Calu3 (cell line): ENCODE measurements at places on chromosomes 7 and 10.

- DNase-seq = no peak
These were observed 75.8 kb upstream of the EN2 start for GRCh38 chr7:155381852-155382801.

DNA sequence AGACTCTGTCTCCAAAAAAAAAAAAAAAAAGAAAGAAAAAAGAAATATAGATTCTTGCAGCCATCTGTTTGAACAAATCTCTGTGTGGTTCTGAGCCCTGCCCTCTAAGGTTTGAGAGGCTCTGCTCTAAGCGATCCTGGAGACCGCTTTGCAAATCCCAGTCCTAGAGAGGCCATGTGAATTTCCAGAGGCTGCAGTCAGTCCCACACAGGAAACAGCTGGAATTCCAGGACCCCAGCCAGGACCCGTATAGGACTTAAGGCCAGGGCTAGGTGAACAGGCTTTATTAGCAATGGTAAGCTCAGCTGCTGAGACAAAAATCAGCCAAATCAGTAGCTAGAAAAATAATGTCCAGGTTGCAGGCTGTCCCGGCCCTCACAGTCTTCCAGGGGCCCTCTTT, 154.8 kb downstream of the RPS24 start:
- no peak for DNase-seq

- no peak for DNase-seq
These were observed 184.1 kb downstream of the BICC1 start for GRCh38 chr10:58696736-58697135.

DNA sequence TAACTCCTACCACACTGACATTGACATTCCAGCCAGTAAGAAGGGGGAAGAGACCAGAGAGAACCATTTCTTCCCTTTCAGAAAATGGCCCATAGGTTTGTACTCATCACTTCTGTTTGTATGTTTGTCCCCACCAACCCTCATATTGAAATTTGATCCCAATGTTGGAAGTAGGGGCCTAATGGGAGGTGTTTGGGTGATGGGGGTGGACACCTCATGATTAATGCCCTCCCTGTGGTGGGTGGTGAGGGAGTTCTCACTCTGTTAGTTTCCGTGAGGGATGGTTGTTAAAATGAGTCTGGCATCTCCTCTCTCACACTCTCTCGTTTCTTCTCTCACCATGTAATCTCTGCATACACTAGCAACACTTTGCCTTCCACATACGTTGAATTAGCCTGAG, 21.4 kb downstream of the CADPS2 start:
- DNase-seq = no peak

- DNase-seq = no peak
These were observed 819 bp downstream of the TMED4 start for GRCh38 chr7:44580945-44581878.

DNA sequence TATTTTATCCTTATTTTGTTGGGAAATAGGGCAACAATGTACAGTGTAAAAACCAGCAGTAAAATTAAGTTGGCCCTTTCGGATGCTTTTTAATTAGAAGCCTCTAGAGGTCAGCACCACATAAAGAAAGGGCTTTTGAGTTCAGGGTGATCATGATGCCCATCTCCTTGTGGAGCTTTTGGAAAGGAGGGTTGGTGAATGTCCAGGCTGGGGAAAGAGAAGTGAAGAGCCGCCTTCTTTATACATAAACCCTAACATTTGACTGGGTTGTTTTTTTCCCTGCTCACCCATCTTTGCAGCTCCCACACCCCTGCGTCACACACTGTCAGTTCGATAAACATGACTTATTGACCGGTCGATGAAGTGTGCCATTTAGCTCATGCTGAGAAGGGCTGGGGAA, 29.8 kb downstream of the MTURN start:
- peak; percentile 56 for DNase-seq

DNA sequence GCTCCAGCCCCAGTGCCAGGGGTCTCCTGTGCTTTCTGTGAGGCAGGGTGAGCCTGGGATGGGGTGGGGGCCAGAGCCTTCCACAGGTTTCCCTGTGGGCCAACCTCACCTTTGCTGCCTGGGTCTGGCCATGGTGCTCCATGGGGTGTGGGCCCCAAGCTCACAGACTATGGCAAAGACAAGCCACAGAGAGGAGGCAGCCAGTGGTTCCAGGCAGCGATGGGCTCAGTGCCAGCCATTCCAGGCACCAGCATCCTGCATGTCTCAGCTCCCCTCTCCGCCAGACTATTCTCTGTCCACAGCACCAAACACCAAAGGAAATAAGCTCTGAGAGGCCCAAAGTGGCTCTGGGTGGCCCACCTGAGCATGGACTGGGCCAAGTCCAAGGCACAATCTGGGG, 133.5 kb downstream of the PTPN20 start:
- DNase-seq = no peak

GRCh38 chr7:44378744-44379143, 53.4 kb upstream of the CAMK2B start:
- DNase-seq = peak; percentile 45

DNA sequence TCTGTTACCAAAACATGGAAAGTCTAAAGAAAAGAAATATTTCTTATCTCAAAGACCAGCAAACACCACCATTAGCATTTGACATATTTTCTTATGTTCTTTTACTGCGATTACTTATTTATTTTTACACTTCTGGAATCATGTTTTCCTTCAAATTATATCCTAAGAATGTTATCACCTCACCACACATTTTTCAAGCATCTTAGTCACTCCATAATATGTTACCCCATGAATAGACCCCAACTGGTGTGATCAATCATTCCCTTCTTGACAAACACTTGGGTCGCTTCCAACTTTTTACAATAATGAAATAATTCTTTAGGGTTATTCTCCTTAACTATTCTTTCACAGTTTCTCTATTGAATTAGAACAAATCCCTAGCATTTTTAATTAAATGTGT, 67.4 kb downstream of the AMPH start:
- DNase-seq = no peak

DNA sequence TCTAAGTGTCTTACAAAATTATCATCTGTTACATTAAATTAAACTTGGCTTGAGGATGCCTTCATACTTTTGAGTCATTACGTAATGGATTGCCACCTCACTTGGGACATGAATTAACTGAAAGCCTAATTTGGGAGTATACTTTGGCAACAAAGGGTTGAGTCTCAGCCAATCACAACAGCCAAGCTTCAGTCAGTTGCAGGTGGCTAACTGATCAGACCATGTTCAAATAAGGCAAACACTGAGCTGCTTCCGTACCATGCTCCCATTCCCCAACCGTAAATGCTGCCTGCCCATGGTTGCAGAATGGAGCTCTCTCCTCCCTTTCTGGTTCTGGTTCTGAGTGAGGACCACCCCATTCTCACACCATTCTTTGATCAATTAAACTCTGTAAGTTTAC, 92.9 kb upstream of the STK17A start:
- no peak for DNase-seq

GRCh38 chr10:28284126-28284525, 18.7 kb downstream of the MPP7 start:
- DNase-seq = no peak

DNA sequence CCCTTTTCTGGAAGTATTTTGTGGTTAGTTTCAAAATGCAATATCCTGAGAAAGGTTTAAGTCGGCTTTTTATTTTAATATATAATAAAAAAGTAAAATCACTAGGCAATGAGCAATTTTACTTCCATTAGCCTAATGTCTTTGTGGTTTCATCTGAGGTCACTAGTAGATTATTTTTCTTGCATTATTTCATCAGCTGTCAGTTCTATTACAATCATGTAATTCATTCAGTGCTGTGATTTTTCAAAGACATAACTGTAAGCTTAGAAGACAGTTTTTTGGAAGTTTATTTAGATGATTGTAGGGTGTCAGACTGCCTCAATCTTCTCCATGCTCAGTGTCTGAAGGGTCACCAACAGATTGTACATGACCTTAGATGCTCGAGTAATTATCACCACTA, 568.0 kb upstream of the GALNT17 start:
- DNase-seq = no peak

DNA sequence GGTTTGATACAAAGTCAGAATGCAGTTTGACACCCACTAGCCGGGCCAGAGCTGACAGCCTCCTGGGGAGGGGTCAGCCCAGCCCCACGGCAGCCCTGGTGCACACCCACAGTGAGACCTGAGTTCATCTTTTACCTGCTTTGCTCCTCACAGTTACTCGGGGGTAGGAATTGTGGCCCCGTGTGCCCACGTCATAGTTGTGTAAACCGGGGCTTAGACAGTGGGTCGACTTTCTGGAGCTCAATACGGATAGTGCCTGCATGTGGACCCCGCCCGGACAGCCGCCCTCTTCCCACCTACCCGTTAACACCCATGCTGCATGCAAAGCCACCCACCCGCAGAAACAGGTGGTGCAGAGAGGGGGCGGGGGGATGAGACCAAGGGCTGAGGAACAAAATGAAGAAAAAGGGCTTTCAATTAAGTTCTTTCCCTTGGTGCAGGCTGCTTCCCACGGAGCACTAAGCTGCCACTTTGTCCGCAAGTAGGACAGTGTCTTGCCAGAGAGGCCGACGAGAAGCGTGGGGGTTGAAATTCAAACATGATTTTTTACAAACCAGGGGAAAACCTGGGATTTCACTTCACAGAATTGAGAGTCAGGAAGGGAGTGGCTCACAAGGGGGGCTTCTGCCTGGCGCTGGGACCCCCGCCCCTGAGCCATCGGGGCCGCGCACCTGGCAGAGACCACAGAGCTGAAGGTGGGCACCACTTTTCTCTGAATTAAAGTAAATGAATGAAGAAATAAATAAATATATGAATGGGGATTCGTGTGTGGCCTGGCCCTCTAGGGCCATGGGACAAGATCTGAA, 24.6 kb upstream of the FOXL3 start:
- DNase-seq = no peak

DNA sequence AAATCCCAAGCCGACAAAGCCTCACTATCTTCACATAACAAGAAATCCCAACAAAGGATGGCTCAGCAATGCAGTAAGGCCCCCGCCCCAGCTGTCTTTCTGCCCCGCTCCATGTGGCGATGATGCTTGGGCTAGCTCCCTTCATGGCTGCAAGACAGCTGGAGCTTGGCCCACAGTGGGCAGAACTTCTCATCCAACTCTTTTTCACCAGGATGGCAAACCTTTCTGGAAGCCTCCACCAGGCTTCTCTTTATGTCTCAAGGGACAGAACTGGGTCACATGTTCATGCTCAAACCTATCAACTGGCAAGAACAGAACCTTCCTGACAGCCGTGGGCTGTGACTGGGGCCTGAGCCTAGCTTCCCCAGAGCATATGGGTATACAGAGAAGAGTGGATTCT, 260.5 kb upstream of the MKLN1 start:
- DNase-seq = no peak
